ENCODE measurements at places on chromosomes 5 and 9. TPM values are rescaled to one million over a fixed set of nuclear protein-coding genes. Genes with fewer than 3 reads are reported as not detected.

Gene CBY3
- not detected for polyA plus RNA-seq

Gene LCN2
- not detected for polyA plus RNA-seq

GRCh38 chr5:6746244-6746643 is 33.0 kb downstream of the TENT4A start:
- DNase-seq: no peak

DNA sequence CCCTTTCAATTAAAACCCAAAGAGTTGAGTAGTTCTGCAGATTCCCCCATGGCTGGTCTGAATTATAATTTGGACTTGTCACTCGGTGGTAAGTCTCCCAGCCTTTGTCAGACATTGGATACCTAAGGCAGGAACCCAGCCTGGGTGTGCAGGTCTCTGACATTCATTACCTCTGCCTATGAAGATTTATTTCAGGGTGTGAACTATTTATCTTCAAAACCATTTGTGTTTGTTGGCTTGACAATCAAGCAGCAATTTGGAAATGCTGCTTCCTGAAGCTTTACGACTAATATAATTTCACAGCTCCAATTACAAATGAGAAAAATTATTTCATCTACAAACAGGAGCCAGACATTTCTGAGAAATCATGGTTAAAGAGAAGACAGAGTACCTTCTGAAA is 160.5 kb downstream of the DOCK2 start:
- DNase-seq: no peak

Gene TLE1
- 0.46 TPM for polyA plus RNA-seq
